8988T (cell line): ENCODE measurements at places on chromosomes 13 and 19.

DNA sequence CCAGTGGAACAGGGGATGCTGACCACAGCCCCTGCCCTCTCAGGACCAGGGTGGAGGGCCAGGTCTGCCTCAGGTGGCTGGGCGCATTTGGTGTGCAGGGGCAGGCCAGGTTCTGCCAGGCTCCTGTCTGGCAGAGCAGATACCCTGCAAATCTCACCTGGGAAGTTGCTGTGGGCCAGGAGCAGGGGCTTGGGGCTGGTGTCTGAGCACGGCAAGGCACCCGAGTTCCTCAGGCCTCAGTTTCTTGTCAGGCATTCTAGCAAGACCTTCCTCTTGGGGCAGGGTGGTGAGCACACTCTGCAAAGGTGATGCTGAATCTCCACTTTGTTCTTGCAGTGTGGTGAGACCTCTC, 1.1 kb downstream of the CRTC1 start:
- no peak for DNase-seq

DNA sequence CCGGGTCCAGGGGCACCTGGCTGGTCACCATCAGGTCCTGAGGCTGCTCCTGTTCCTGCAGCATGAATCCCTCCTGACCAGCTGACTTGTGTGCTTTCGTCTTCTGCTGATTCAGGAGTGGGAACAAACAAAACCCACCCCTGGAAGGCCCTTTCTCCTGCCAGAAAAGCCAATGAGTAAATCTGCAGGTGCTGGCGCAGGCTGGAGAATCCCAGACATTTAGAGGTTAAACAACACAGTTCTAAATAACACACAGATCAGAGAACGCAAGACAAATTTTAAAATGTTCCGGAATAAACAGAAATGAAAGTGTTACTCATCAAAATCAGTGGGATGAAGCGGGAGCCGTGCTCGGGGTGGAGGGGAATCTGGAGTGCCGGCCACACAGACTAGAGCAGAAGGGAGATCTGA, 60.6 kb upstream of the C13orf46 start:
- DNase-seq = no peak

DNA sequence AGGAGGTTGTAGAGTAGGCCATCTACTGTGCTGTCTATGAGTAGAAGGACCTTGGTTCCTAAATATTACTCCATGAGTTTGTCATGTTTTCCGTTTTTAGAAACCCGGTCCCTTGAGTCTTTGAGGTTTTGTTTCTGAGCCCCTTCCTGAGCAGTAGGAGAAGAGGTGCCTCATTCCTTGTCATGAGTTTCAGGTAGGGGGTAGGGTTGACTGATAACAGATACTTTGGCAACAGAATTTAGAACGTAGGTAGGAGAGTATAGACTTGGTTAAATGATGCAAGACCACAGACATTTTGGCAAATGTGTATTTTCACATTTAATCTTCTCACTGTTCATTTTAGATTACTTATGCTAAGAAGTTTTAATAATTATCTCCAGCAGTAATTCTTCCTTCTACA, 24.6 kb downstream of the LMO7 start:
- no peak for DNase-seq

DNA sequence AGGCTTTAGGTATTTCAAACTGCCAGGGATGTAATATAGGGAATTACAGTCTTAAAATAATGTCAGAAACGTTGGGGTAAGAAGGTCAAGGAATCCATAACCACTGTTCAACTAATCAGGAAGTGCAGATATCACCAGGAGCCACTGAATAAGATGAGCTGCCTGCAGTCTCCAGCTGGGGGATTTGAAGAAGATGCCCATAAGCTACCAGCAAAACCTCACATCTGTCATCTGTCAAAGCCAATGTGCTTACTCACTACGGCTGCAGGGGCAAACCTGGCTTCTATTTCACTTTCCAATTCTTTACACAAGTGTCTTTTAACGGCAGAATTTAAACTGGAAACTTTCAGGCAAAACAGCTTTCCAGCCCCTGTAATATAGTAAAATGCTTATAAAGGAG, 1410.1 kb upstream of the ATXN8OS start:
- no peak for DNase-seq

GRCh38 chr19:752652-753517, 2.0 kb downstream of the MISP start:
- peak; percentile 88 for DNase-seq

GRCh38 chr13:104553896-104554295, 1487.7 kb upstream of the SLC10A2 start:
- DNase-seq = no peak
